Fibroblast of skin of right biceps (primary cell): ENCODE measurements at places on chromosomes 1 and 21.
A peak's percentile ranks its signal among the peaks of the same experiment; 100 is the strongest.

DNA sequence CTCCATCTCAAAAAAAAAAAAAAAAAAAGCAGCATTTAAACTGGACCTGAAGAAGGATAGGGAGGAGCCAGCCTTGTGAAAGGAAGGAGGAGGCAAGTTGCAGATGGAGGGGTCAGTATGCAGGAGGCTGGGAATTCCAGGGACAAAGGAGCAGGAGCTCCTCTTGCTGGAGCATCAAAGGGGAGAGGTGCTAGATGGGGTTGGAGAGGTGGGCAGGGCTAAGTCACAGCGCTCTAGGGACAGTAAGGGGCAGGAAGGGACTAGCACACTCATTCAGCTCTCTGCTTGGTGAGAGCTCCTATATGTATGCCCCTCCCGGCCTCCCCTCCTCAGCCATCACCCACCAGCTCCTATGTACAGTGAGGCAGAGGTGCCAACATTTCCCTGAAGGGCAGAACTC, 26.8 kb downstream of the MAP7D1 start:
- no peak for DNase-seq

DNA sequence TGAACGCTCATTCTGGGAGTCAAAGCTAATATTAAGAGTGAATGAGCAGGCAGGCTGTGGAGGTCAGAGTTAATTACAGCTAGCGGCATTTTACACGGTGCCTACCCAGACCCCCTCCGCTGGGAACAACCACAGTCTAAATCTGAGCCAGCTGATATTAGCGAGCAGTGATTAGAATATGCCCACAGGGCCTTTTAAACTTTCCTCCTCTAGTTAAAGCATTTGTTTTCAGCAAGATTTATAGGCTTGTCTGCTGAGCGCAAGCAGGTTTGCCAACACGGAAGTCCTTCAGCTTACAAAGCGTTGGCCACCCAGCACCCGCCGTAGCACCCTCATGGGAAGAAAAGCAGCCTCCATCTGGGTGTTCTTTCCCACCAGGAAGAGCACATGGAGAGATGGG, 72.1 kb downstream of the LMX1A start:
- DNase-seq: no peak

DNA sequence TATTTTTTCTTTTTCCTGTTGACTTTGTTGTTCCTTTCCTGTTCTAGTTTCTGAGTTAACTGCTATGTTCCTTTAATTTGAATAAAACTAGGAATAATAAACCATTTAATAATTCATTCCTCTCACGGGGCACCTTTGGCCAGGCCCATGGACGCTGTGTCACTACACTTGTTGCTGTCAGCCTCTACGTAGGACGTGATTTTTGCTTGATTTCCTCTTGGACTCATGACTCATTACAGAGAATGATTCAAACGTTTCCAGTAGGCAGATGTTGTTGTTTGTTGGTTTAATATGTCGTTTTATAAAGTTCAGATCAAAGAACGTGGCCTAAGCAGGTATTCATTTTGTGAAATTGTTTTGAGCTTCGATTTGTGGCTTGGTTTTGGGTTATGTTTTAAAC, 9.1 kb upstream of the SLC19A1 start:
- DNase-seq: peak; percentile 59

GRCh38 chr21:44455524-44456213, 359 bp downstream of the LRRC3 start:
- DNase-seq: peak; percentile 16

- no peak for DNase-seq
These were observed 642.8 kb downstream of the USP25 start for GRCh38 chr21:16372586-16372985.

DNA sequence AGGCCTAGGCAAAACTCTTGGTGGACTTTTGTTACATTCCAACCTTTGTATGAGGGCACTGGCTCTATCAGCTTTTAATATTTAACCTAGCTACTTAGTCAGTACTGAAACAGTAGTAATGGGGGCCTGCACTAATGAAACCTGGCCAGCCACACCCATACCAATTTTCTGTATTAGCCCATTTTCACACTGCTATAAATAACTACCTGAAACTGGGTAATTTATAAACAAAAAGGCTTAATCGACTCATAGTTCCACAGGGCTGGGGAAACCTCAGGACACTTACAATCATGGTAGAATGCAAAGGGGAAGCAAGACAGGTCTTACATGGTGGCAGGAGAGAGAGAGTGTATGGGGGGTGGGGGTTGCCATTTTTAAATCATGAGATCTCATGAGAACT, 245.7 kb upstream of the RGS18 start:
- DNase-seq: no peak

DNA sequence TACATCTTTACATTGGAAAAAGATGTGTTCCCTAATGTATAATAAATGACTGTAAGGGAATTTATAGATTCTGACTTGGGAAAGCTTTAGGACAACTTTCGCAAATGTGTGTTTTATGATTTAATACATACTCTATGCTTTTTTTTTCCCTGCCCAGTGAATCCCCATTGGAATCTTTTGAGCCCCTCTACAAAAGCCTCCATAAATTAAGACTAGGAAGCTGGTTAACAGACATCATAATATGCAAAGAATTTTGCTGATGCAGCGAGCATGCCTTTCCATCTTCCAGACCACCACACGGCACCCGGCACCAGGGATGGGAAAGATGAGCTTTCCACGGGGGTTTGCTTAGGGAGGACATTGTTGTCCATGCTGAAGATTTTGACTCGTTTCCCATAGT, 156.1 kb upstream of the IVNS1ABP start:
- DNase-seq: peak; percentile 65

- DNase-seq: no peak
These were observed 11.3 kb upstream of the RPL5 start for GRCh38 chr1:92820551-92820950.

GRCh38 chr1:93821423-93822144, 57.4 kb downstream of the DNTTIP2 start:
- DNase-seq: no peak

DNA sequence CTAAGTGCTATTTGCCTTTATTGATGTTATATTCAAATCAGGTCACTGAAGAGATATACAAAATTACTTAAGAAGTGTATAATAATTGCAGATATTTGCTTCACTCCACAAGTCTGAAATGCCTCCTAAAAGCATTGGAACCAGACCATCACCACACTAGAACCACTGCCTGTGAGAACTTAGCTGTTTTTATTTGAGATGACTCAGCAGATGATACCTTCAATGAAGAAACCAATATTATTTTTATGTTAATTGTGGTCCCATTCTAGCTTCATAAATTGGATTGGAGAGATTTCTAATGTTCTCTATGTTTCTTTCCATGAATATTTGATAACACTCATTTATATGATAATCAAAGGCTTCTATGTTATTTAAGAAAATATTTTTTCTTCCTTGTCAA, 740.6 kb downstream of the KCNT2 start:
- DNase-seq: no peak

DNA sequence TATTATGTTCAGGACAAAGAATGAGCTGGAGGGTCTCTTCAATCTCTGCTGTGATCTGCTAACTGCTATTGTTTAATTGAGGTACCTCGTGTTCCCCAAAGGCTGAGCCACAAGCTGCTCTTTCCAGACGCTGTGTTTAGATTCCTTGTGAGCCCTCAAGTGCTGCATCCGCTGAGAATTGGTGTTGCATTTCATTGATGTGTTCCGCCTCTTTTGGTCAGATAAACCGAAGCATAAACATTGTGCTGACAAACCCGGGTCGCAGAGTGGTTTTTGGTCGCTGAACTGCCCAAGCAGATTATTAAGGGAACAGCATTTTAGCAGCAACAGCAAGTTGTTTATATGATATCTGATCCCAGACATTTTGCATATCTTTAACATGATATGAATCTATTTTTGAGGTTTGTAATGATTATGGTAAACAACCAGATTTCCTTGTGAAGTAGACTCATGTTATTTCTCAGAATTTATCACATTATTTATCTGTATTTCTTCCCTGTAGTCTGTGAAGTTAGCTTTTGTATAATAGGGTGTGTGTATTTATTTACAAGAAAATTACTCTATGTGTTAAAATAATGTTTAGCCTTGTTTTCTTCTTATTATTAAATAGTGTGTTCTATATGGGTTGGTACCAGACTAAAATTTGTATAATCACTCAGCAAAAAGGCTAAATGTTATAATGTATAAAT, 217.2 kb upstream of the C1orf105 start:
- no peak for DNase-seq

GRCh38 chr1:172109359-172109758, 268.1 kb downstream of the DNM3 start:
- DNase-seq: peak; percentile 81

- DNase-seq: no peak
These were observed 16.0 kb downstream of the CYYR1 start for GRCh38 chr21:26557106-26557505.

DNA sequence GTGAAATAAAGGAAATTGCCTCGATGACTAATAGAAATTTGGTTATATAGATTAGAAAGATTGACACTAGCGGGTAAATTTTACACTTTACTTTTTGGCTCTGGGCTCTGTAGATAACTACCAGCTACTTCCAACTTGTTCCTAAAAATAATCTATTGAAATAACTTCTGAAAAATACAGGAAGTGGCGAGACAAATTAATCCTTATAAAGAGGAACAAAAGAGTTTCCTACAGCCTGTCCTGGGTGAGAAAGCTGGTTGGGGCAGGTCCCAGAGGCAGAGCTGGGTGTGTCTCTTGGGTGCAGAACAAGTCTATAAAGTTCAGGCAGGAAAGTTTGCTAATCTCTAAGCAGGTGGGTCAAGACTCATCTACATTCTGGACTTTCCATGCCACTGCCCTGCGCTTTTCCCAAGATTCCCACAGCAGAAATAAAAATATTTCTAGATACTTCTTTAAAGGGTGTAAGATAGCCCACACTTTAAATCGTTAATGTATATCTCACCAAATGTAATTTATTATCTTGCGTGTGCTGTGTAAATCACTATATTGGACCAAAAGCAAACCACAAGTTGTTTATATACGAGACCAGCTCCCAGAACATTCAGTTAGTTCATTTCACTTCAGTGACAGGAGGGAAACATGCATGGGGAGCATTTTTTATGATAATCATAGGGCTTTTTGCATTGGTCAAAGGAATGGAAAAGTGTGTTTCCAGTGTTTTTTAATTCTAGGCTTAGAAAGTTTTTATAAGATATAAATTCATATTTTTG, 70.1 kb upstream of the NRIP1 start:
- DNase-seq: no peak

GRCh38 chr1:224061436-224061835, 52.5 kb upstream of the FBXO28 start:
- DNase-seq: no peak

GRCh38 chr1:175508320-175509110, 234.9 kb downstream of the TNR start:
- peak; percentile 18 for DNase-seq

DNA sequence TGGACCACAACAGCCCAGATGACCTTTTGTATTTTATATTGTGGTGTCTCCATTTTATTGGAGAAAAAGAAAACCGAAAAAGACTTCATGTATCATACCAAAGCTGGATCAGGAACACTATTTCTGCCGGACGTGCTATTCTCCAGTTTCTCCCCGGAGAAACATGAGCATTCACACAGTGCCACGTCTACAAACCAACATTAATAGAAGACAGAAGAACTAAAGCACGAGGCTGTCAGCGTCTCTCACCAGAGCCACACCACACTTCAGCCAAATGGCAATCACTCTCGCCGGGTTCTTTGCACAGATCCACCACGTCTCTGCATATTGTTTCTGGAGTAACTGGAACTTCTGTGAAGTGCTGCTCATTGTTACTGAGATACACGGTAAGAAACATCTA, 24.8 kb downstream of the TP53BP2 start:
- DNase-seq: no peak

DNA sequence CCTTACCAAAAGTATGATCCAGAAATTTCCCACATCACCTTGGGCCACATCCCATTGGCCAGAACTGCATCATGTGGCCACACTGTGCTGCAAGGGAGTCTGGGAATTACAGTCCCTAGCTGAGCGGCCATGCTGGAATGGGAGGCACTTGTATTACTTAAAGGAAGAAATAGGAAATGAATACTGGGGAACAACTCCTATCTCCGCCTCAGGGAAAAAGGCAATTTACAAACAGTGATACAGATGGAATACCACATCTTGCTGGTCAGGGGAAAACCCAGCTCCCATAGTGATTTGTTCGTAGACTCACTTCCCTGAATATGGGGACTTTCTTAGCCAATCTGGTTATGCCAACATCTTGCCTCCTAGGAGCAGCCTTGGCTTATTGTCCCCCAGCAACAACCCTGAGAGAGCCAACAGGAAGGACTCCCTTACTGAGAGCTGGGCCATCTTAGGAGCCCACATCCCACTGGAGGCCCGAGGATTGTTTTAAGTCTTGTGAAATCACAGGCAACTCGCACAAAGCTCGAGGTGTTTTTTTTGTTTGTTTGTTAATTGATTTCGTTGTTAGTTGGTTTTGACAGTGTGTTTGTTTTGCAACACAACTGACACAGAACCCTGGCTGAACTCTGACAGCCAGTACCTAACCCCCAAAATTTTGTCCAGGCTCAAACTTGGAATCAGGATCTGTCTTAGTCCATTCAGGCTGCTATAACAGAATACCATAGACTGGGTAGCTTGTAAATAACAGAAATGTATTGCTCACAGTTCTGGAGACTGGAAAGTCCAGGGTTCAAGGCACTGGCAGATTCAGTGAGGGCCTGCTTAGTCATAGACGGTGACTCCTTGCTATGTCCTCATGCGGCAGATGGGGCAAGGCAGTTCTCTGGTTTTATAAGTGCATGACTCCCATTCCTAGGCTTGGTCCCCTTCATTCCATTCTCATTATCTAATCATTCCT, 14.9 kb downstream of the CDA start:
- DNase-seq: peak; percentile 97

GRCh38 chr1:185973645-185974044, 239.5 kb downstream of the HMCN1 start:
- DNase-seq: peak; percentile 98

DNA sequence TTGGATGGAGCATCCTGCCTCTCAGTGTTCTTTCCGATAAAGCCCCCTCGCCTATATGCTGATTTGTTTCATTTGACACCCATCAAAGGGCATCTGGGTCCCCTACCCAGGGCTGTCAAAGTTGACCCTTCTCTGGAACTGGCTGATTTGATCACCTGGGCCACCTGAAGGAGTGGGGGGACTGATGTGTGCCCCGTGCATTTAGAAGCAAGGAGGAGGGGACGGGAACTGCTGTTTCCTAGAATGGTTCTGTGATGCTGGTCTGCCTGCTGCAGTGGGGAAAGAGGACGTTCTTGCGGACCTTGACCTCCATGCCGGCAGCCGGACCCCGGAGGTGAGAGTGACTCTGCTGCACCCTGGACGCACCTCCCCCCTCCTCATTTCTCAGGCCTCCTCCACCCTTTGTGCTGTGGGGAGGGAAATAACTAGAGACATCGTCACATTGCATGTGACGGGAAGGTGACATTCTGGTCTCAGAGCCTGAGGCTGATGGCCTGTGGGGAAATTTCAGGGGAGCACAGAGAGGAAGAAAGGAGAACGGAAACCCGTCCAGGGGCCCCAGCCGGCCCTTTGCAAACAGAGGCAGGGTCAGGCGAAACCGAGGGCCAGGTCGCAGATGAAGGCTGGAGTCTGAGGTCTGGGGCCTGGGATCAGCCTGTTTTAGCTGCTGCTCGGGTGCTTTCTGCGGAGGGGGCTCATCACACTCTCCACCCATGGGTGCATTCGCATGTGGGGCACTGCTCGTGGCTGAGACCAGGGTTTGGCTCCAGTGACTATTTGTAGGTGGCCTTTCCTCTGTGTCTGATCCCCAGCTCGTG, 25.7 kb downstream of the CRYAA start:
- no peak for DNase-seq

- no peak for DNase-seq
These were observed 174.5 kb upstream of the PLXNA2 start for GRCh38 chr1:208418667-208419066.

GRCh38 chr1:17531682-17532487, 7.6 kb upstream of the ARHGEF10L start:
- DNase-seq: no peak
